ENCODE measurements at places on chromosomes 4 and X.
A peak's percentile ranks its signal among the peaks of the same experiment; 100 is the strongest.

DNA sequence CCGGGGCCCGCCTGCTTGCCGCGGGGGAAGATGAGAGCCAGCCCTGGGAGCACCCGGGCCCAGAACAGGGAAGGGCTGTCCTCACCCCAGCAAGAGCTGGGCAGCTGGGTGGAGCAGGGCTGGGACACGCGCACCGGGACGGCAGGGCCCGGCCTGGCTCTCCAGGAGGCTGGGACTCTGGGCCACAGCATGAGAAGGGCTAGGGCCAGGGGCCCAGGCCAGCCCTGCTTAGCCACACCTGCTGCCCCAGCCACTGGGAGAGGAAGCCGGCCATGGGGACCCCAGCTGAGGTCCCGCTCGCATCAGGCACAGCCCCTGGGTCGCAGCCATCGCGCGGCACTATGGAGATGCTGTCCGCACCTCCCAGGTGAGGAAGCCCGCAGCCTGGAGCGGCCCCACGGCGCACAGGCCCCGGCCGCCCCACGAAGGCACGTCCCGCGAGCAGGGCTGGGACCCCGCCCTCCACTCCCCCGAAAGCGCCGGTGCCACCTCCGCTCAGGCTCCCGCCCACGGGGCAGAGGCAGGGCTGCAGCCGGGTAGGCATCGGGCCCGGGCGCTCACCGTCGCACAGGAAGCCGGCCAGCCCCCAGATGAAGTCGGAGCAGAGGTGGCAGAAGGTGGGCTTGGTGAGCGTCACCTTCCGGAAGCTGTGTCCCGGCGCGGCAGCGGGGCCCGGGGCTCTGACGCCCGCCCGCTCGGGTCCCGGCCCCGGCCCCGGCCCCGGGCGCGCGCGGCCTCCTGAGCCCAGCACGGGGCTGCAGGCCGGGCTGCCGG is 531 bp downstream of the DGKQ start:
- peak; percentile 48 for DNase-seq

DNA sequence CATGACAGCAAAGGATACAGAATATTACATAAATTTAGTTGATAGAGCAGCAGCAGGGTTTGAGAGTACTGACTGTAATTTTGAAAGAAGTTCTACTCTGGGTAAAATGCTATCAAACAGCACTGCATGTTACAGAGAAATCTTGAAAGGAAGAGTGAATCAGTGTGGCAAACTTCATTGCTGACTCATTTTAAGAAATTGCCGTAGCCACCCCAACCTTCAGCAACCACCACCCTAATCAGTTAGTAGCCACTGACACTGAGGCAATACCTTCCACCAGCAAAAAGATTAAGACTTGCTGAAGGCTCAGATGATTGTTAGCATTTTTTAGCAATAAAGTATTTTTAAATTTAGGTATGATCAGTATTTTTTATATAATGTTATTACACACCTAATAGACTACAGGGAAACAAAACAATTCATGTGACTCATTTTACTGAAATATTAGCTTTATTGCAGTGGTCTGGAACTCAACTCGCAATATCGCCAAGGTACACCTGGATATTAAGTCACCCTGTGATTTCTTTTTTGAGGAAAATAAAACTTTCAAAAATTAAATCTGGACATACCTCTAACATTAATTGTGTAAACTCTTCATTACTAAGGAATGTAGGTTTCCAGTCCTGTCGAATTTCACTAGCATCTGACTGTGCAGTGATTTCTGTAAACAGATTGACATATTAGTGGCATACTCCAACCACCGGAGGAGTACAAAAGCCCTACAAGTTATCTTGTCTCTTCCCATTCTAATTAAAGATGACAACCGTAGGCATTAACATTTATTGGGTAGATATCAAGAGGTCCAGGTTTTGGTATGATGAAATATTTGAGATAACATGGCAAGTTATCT is 71.1 kb downstream of the CLOCK start:
- no peak for DNase-seq

GRCh38 chrX:261167-261918 is 19.8 kb upstream of the PLCXD1 start:
- no peak for DNase-seq

GRCh38 chr4:89298788-89299152 is 8.8 kb downstream of the GPRIN3 start:
- DNase-seq = peak; percentile 58

DNA sequence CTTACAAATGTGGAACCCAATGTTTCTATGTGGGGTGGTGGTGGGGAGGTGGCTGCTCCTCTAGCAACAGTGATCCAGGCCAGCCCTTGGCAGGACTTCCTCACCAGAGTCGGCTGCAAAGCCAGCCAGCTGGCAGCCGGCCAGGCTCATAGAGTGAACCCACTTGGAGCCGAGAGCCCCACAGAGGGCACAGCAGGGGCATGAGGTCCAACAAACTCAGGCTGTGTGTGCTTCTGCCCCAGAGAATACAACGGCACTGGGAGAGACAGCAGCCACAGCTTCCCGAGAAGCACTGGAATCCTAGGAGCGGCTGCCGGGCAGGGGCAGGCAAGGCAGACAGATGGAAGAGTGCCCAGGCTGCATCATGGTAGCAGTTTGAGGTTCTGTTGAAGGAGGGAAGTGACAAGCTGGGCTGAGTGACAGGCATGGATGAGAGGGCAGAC is 23.5 kb upstream of the SOWAHD start:
- DNase-seq = peak; percentile 71

DNA sequence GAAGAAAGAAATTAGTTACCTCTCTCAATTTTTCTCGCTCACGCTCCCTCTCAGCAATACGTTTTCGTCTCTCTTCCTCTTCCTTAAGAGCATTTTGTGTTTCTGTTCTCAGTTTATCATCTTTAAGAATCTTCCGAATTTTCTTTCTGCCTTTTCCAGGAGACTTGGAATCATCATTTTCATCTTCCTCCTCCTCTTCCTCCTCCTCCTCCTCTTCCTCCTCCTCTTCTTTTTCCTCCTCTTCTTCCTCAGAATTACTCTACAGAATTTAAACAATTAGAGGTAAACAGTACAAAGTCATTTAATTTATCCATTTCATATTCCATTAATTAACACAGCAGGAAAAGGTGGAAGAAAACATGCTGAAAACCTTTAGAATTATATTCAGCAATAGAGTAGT is 133.9 kb downstream of the ATRX start:
- no peak for DNase-seq

DNA sequence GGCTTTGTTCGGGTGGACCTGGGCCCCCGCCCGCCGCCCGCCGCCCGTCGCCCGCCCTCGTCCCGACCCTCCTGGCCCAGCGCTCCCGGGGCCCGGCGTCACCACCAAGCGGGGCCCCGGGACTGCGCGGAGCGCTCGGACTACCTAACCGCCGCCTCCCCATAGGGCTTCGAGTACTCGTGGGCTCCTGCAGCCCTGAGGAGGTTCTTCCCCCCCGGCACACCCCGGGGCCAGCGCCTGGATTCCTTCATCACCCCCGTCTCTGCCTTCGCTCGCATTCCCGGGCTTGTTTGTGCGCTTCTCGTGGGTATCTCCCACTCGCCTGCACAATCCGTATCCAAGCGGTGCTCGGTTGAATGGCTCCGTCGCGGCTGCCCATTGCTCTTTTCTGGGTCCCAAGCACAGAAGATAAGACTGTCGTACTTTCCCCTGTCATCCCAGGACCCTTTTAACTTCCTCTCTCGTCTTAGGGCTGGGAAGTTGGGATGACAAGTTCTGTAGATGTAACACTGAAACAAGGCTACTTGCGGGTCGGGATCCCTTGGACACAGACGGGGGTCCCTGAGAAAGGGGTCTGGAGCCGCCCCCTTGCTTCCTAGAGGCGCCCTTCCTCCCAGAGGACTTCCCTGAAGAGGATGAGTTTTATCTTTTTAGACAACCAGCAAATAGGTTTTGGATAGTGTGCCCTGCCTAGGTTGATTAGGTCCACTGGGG is 565 bp downstream of the MOB1B start:
- no peak for DNase-seq

DNA sequence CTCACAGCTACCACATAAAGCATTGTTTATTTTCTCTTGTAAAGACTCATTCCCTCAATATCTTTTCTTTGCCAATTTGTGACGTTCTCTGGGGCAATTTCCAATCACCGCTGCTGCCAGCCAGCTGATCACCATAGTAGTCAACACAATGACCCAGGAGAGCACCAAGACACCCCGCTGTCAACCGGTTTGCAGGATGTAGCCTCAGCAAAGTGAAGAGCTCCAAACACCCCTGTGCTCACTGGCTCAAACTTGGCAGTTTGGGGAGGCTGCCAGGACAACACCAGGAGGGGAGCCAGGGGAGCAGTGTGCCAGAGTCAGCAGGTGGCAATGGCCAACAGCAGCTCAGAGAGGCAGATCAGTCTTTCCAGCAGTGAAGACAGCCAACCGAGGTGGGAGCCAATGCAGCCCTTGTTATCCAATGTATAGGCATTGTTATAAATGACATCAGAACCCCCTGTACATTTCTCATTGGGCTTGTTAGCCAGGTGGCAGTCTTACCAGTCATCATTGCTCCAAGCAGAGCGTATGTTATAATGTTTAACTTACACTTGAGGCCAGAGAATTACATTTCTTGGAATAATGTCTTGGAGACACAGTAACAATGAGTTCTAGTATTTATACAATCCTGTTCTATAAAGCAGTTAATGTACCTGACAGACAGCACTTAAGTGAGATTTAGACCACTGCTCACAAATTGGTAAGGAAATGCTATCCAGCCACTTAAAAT is 274.9 kb upstream of the GK2 start:
- DNase-seq = no peak

DNA sequence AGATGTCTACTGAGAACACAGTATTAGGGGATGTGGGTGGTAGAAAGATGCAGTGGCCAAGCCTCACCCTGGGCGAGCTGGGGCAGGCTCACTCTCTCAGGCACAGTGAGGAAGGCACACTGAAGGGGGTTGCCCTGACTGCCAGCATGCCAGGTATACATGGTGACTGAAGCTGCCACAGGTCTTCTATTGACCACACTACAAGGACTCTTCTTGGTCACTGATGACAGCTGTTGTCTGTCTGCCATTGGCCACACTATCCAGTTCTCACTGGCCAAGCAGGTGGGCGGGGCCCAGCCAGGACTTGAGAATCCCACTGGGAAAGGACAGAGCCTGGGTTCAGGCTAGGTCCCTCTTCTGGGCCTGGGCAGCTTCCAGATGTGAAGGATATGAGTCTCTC is 39.7 kb upstream of the TBC1D14 start:
- DNase-seq = no peak

DNA sequence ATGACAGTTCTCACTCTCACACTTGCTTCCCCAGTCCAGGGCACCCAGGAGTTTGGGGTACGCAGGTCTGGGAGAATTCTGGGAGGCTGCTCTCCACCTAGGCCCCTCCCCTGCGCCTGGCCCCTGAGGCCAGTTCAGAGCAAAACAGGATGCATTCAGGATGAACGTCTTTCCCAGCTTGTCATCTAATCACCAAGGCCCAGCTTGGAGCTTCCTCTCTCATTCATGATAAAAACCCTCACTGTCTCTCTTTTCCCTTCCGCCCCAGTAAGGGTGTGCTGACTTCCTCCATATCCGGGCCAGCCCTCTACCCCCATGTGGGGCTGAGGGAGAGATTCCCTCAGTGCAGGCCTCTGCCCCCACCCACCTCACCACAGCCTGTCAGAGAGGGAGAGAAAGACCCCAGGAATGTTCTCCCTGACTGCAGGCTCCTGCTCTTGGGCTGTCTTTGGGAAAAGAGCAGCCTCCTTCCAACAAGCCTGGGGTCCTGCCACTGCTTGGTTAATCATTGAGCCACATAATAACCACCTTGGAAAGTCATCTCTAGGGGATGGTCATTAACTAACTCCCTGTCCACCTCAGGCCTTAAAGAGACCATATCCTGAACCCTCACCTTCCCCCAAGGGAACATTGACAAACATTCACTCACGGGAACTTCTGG is 50.1 kb downstream of the STARD8 start:
- DNase-seq = no peak

GRCh38 chrX:48754238-48754637 is 7.3 kb upstream of the GLOD5 start:
- no peak for DNase-seq

DNA sequence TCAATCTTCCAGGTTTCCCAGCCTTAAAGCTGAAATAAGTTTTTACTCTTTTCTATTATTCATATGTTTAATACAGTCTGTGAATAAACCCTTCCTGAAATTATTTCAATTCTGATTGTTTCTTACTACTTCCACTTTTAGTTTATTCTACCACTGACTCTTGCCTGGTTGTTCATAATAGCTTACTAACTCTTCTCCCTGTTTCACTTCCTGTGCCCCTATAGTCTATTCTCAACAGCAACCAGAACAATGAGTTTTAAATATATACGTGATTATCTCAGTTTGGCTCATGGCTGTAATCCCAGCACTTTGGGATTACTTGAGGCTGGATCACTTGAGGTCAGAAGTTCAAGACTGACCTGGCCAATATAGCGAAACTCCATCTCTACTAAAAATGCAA is 408.0 kb upstream of the SPOCK3 start:
- DNase-seq = no peak

DNA sequence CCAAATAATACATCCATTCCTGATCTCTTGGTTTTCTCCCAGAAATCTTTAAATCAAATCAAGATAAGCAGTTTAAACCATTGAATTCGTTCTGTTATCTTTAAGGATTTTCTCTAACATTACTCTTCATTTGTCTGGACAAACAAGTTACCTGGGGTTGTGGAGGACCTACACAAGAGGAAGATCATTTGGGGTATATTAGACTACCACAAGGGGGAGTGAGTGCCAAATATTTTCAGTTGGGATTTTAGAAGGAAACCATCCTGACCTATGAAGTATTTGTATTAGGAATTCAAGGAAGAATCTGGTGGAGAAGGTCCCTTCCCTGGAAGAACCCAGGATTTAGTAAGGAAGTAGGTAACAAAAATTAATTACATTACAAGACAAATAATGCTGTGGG is 12.0 kb upstream of the DCHS2 start:
- DNase-seq = peak; percentile 65

DNA sequence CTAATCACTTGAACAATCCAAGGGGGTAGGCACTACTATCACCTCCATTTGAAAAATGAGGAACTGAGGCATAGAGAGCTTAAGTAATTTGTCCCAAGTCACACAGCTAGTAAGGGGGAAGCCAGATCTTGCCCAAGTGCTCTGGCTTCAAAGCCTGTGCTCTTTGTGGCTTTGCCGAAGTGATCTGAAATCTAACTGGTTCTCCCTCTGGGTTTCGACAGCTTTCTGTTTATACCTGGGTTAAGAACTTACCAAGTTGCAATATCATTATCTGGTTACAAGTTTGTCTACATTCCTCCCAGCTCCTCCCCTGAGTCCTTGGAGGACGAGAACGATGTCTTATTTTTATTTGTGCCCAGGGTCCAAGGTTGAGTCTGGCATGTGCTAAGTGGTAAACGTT is 125.3 kb upstream of the RAI2 start:
- DNase-seq = no peak

- DNase-seq = no peak
Measured at GRCh38 chrX:133980832-133981588, 4.4 kb downstream of the GPC3 start.

DNA sequence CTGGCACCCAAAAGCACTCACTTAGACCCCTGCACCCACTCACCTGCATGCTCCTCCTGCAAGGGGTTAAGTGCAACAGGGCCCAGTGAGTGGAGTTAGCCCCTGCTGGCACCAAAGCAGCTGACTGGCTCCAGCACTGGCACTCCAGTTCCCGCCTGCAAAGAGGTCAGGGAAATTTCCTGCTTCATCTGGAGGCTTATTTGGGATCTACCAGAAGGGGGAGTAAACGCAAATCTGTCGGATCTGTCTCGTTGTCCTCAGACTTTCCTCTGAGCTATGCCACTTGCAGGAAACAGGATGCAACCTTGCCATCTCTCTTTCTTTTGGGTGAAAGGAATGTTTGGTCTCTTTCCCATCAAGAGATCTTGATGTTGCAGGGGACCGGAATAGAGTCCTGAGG is 435.6 kb downstream of the PCDH10 start:
- DNase-seq = no peak

GRCh38 chr4:128812442-128813235 is 3.1 kb downstream of the JADE1 start:
- DNase-seq = peak; percentile 48

All from NCI-H1417 (cell line).